Bone marrow (tissue), 2 donors: ENCODE measurements at places on chromosomes 5 and 9.

DNA sequence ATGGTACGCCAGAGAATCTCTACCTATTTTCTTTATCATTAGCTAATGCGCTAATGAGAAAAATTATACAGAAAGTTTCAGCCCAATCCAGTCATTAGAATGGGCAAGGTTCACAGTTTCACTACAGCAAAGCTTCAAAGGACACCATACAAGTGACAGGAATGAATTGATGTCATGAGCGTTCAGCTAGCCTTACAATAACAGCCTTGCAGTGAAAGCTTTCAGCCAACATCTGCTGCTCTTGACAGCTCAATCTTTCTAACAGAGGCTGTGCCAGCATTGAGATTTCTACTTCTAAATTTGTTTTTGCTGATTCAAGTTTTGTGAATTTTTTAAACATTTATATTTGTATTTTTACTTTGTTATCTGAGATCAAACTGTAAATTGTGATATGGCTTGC is 302.4 kb upstream of the FAM174A start:
- DNase-seq = no peak

DNA sequence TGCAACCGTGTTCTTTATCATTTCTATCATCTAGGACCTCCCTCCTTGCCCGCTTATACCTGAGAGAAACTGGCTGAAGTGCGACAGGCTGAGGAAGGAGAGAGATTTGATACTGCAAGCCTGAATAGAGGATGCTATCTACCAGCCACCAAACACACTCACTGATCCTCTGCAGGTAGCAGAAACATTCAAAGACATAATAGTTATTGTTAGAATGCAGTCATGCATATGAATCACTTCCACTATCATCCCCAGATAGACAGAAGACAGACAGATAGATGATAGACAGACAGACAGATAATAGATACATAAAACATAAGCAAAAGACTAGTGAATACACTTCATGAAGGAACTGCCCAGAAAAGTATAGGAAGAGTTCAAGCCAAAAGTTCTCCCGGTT is 32.9 kb downstream of the FAM81B start:
- no peak for DNase-seq

GRCh38 chr5:147763791-147764525 is 18.6 kb downstream of the JAKMIP2 start:
- no peak for DNase-seq

- no peak for DNase-seq
Measured at GRCh38 chr5:84642795-84643194, 258.1 kb upstream of the EDIL3 start.

DNA sequence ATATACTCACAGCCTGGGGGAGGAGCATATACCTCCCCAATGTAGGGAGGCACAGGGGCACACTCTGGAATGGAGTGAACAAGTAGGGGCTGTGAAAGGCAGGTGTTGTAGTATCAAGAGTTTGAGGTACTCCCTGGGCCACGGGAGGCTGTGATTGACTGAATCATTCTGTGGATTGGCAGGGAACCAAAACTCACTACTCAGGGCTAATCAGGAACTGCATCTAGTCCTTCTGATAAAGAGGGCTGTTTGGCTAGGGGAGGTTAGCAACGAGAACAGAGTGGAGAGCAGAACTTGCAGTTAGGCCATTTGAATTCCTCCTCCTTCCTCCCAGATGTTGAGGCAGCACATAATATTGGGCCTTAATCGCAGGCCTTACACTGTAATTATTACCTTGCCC is 369.2 kb upstream of the MPDZ start:
- DNase-seq = no peak

DNA sequence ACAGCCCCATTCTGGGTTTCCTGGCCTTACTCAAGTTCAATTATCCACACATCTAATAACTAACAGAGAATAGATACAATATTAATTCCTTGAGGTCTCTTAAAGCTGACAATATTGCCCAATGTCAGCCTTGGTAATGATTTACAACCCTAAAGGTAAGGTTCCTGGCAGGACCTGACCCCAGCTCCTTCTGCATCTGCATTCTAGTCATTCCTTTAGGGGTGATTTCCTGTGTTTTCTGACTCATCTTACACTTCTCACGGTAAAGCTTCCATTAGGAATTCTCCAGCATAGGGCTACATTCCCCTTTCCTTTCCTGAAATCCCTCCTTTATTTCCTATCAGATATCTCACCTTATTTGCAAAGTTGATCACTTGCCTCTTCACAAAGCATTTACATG is 9.3 kb downstream of the HAVCR1 start:
- DNase-seq = no peak

DNA sequence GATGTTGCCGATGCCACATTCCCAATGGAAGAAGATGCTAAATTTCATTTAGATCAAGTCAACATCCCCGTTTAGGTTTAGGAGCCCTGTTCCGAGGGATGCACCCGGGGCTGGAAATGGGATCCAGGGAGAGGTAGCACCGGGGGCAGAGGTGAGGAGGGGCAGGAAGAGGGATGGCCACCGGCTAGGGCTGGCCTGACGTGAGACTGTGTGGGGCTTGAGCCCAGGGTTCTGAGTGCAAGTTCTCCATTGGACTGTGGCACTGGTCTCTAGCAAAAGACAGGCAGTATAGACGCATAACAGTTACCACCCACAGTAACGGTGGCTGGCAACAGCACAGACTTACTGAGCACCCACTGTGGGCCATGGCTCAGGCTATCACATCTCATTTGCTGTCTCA is 209.0 kb upstream of the MVB12B start:
- DNase-seq = no peak

GRCh38 chr9:98778251-98778650 is 18.1 kb downstream of the ANKS6 start:
- DNase-seq = no peak

DNA sequence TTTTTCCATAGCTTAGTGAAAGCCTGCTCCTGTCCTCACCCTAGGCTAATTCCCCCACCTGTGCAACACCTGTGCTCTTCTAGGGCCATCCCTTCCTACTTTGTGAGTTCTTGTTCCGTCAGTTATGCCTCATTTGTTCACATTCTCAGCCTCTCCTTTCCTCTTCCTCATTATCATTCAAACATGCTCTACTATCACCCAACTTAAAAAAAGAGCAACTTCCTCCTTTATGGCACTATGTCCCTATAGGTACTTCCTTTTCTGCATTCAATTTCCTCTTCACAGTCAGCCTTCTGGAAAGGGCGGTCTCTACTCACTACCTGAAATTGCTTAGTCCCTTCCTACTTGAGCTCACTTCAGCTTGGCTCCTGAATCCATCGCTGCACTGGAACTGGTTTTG is 111.8 kb upstream of the LHFPL2 start:
- DNase-seq = no peak

DNA sequence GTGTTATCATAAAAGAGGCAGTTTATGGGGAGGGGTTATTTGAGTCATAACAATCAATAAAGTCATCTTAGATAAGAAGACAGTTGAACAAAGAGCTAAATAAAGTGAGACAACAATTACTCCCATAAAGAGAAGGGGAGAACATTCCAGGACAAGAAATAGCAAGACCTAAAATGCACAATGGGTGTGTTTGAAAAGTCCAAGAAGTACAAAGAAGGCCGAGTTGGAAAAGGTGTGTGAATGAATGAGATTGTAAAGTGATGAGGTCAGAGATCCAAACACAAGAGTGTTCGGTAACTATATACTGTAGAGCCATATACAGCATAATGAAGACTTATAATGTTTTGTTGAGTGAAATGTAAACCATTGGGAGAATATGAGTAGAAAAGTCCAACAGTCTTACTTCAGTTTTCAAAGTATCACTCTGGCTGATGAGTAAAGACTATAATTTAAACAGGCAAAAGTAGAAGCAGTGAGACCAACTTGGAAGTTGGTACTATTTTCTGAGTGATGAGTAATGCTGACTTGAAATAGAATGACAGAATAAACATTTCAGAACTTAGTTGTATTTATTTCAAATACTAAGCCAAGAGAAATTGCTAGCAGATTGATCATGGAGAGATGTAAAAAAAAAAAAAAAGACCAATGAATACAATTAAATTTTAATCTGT is 868.7 kb upstream of the CDH9 start:
- DNase-seq = no peak

DNA sequence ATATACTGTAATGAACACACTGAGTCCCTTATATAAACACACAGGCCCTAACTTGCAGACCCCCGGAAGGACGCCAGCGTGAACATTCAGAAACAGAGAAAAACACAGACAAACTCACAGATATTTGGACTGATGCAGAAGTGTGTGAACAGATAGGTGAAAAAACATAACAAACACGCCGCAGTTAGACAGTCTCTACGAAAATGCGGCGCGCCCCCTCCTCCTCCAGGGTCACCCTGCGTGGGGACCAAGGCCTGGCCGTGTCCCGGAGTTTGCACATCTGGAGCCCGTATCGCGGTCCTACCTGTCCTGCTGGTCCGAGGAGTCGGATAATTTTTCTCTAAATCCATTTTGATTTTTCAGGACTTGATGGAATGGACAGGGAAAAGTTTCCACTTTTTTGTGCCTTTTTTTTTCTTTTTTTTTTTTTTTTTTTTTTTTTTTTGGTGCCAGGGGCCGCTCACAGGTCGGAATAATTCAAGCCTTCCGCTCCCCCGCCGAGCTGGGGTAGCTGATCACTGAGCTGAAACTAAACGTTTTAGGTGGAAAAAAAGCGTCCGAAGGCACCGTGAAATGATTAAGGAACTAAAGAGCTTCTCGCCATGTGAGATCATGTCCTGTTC is at the start of gene PAX5:
Gene PAX5, minus strand, starts transcription at position 587 of the 623 bp plus-strand sequence. Its CDS starts 237 bp downstream, at position 350.
- no peak for DNase-seq

DNA sequence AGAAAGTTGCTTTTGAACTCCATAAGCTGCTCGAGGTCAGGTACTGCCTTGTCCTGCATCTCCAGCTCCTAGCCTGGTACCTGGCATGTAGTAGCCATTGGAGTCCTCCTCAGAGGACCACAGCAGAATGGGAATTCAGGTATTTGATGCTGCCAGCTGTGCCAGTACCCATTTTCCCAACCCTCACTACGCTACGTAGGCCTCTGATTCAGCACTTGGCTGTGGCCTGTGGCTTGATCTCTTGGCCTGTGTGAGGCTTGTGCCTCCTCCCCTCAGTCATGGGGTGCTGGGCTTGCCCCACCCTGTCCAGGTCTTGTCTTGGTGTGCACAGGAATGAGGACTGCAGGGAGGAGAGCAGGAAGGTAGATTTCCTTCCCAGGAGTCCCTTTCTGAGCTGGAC is 11.8 kb downstream of the OTULIN start:
- DNase-seq = no peak

- no peak for DNase-seq
Measured at GRCh38 chr9:135098400-135099105, 11.1 kb downstream of the OLFM1 start.

DNA sequence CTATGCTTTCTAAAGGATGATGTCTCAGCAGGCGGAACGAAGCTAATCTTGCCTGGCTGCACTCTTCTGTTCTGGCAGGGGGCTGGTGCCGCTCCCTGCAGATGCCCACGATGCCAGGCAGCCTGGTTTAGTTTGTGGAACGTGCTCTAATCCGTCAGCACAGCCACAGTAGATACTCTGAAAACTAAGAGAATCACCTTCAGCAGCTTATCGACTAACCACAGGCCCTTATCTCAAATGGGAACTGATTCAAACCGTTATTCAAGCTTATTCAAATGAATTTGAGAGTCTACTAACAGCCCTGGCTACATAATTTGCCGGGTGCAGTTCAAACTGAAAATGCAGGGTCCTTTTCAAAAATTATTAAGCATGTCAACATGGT is 246.6 kb upstream of the ANKRD55 start:
- no peak for DNase-seq

- DNase-seq = no peak
Measured at GRCh38 chr5:10988622-10989021, 227.6 kb upstream of the DAP start.

DNA sequence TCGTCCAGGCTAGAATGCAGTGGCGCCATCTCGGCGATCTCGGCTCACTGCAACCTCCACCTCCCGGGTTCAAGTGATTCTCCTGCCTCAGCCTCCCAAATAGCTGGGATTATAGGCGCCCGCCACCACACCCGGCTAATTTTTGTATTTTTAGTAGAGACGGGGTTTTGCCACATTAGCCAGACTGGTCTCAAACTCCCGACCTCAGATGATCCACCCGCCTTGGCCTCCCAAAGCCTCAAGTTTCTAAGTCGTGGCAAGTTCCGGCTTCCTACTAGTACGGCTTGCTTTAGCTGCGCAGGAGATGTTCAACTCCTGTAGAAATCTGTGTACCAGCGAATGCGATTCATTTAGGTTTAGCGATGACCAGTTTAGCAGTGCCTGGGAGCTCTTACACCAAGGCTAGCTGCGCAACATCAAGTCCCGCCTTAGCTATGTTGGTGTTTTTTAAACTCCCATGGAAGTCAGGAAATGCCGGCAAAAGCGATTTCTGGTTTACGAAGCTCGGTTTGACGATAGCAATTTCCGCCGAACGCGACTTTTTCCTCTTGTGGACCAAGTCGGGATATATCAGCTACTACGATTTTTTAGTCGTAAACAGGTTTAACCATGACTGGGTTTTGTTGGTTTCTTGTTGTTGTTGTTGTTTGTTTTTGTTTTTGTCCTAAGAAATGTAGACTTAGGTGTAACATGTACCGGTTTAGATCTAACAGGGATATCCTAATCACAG is 46.4 kb downstream of the ANXA2R start:
- DNase-seq = peak; percentile 39

DNA sequence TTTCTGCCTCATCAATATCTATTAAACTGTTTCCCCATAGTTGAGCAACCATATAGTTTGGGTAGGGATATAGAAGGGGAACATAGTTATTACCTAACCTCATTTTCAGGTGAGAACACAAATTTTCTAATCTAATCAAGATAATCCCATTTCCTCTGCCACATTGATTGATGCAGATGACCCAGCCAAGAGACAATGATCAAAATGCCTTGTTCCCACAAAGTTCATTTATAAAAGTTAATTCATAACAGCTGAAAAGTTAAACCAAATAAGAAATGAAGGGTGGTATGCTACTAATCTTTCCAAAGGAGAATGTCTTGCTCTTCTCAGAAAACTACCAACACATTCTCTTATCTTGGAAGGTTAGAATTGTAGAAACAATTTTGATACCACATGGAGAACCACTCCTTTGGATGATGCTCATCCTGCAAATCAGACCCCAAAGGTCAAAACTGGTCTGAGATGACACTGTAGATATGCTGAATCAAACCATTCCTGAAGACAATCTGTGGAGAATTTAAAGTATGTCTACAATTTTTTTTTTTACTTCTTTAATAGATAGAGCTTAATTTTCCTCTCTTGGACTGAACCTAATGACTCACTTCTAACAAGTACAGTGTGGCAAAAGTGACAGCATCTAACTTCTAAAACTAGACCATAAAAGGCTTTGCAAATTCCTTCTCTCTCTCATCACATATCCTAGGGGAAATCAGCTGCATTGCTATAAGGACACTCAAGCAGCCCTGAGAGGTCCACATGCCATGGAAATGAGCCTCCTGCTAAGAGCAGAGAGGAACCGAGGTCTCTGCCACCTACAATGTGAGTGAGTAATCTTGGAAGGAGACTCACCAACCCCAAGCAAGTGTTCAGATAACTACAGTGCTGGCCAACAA is 586.7 kb upstream of the TUSC1 start:
- no peak for DNase-seq
